ENCODE measurements at places on chromosomes 7 and 10.
A peak's percentile ranks its signal among the peaks of the same experiment; 100 is the strongest.

GRCh38 chr7:39406467-39406866, 159.7 kb upstream of the YAE1 start:
- no peak for DNase-seq

GRCh38 chr10:110429301-110429700, 68.4 kb upstream of the DUSP5 start:
- DNase-seq = peak; percentile 87

GRCh38 chr10:31458974-31459373, 140.0 kb downstream of the ZEB1 start:
- no peak for DNase-seq

- DNase-seq = no peak
Measured at GRCh38 chr7:85000735-85001350, 186.0 kb downstream of the SEMA3D start.

GRCh38 chr7:43647339-43647672, 64.4 kb downstream of the STK17A start:
- peak; percentile 52 for DNase-seq

- DNase-seq = no peak
Measured at GRCh38 chr10:4819707-4820106, 6.3 kb upstream of the AKR1E2 start.

DNA sequence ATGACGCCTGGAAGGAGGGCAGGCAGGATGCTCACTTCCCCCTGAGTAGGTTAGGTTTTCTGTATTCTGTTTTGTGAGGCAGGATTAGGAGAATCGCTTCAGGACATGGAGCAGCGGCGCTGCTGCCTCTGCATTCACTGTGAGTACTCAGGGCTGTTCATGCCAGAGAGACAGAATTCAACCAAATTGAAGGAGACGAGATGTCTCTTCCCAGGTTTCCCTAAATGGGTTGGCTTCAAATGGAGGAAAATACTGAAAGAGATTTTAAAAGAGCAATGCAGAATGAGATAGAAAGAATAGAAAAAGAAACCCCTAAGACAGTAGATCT, 21.9 kb upstream of the CNPY1 start:
- no peak for DNase-seq

DNA sequence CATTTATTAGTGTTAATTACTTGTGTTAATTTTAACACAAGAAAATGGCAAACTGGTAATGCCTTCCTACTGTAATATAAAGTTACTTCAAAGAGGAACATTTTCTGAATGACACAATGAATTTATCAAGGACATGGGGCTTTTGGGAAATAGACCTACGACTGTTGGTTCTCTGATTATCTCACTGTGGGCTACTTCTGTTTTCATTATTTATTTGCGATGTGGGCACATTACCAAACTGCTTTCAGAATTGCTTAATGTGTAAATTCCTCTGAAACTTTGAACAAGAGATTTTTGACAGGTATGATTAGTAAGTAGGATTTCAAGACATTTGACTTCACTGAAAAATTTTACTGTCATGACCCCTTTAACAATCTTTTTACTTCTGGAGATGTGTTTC, 535.6 kb downstream of the CNTNAP2 start:
- DNase-seq = no peak

DNA sequence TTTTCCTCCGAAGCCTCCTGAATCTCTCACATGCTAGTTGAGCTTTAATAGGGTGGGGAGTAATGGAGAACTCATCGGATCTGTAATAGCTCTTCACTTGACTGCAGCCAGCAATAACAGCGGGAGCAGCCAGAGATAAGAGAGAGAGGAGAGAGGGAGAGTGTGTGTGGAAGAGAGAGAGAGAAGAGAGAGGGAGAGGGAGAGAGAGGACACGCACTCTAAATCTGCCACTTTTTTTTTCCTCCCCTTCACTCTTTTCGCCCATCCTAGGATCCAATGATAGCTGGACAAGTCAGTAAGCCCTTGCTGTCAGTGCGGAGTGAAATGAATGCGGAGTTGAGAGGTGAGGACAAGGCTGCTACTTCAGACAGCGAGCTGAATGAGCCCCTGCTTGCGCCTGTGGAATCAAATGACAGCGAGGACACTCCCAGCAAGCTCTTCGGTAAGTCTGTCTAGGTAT, 107.9 kb downstream of the POU6F2 start:
- DNase-seq = peak; percentile 4

- DNase-seq = no peak
Measured at GRCh38 chr10:102785818-102786217, 42.1 kb downstream of the WBP1L start.

DNA sequence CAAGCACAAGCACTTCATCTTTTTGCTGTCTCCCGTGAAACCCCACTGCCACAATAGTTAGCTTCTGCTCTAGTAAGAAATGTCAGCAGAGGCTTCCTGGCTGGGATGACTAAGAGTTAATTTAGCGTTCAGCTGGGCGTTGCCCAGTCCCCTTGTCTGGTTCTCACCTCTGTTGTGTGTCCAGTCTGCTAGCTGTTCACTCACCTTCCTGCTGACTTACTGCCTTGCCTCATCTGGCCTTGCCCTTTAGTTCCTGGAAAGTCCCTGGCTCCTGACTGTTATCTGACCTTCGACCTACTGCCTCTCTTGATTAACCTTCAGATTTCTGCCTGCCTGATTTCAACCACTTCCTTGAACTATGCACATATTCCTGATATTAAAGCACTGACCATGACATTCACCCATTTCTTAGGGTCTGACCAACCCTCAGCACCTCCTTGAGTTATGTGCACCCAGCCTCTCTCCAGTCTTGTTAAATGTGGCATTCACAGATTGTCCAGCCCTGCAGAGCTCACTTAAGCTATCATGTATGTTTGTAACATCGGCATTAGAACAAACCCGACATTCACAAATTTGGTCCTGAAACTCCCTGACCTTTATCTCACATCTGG, 30.3 kb downstream of the C7orf33 start:
- no peak for DNase-seq

DNA sequence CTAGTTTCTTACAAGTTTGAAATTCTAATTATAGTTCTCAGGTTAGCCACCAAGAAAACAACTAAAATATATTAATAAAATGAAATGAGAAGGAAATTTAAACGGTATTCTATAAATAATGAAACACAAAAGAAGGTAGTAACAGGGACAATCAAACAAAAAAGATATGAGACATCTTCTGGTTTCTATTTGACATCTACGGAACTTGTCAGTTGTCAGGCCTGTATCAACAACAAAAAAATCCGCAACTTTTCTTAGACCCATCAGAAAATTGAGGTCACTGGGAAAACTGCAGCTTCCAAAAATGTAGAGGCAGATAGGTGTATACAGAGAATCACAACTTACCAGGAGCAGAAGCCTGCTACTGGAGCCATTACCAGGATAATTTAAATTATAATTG, 70.6 kb downstream of the ZPBP start:
- no peak for DNase-seq

DNA sequence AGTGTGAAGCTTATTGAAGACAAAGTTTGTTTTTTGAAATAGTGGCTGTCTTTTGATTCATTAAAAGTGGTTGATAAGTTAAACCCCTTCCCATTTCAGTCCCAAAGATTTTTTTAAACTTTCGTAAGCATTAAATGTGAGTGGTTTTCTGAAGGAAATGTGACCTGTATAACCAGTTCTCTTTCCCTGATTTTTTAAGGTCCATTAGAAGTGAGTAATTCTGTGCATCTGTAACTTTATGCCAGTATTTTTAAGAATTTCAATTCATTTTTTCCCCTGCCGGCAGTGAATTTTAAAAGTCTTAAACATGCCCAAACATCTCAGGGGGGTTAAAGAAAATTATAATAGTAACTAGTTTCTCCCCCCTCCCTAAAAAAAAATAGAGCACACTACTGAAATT, 254.6 kb upstream of the SP8 start:
- DNase-seq = no peak

GRCh38 chr7:140297192-140297591, 101.1 kb downstream of the SLC37A3 start:
- no peak for DNase-seq

GRCh38 chr10:125844751-125845221, 21.4 kb downstream of the BCCIP start:
- DNase-seq = no peak

DNA sequence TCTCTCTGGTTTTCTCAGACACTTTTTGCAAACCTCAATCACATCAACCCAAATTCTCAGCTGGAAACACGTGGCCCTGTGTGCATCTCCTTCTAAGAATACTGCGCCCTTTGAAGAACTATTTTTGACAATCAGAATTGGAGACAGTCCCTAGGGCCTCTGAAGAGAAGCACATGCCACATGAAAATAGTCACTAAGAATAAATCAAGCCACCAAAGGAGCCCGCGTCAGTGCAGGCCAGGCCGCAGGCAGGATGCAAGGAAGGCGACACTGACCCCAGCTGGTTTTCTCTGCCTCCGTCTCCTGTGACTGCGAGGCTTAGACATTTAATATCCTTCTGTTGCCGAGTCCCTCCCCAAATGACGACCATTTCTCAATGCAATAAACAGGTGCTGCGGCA, 88.0 kb upstream of the ADAM12 start:
- DNase-seq = no peak

GRCh38 chr10:15571575-15571974, 148.1 kb downstream of the ITGA8 start:
- peak; percentile 13 for DNase-seq

GRCh38 chr7:77648742-77649338, 47.4 kb upstream of the RSBN1L start:
- no peak for DNase-seq

- peak; percentile 66 for DNase-seq
Measured at GRCh38 chr7:5598769-5599371, 175.2 kb upstream of the TNRC18 start.

GRCh38 chr10:71479831-71480230, 83.1 kb downstream of the CDH23 start:
- DNase-seq = no peak

GRCh38 chr10:73791871-73792400, 6.5 kb downstream of the ZSWIM8 start:
- no peak for DNase-seq

GRCh38 chr7:138992052-138992531, 10.9 kb upstream of the KIAA1549 start:
- peak; percentile 96 for DNase-seq

- DNase-seq = no peak
Measured at GRCh38 chr10:7302930-7303557, 107.8 kb downstream of the SFMBT2 start.

GRCh38 chr7:86149024-86149665, 494.6 kb upstream of the GRM3 start:
- no peak for DNase-seq

DNA sequence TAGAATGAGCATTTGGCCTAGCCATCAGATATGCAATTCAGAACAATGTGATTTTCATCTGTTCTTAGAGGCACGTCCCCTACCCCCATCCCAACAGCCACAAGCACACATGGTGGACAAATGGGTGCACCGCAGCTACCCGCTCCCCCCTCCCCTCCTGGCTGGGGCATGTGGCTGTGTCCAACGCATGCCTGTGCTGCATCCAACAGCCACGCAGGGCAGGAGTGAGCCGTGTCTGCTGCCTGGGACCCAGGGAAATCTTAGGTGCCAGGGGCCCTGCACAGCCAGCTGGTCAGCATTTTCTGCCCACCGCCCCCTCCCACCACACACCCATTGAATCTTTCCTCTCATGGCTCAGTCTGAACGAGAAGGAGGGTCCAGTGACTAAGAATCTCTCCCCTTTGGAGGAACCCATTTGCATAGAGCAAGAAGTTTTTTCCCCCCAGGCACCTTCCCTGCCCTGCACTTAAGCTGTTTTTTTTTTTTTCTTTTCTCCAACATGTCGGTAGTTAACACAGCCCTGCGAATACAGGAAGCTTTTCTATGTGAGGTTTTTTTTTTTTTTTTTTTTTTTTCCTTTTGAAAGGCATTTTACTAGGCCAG, 138.9 kb downstream of the WDR11 start:
- DNase-seq = no peak

- DNase-seq = no peak
Measured at GRCh38 chr7:24297362-24297761, 13.4 kb downstream of the NPY start.

GRCh38 chr10:18449611-18450026, 201.8 kb downstream of the NSUN6 start:
- no peak for DNase-seq

DNA sequence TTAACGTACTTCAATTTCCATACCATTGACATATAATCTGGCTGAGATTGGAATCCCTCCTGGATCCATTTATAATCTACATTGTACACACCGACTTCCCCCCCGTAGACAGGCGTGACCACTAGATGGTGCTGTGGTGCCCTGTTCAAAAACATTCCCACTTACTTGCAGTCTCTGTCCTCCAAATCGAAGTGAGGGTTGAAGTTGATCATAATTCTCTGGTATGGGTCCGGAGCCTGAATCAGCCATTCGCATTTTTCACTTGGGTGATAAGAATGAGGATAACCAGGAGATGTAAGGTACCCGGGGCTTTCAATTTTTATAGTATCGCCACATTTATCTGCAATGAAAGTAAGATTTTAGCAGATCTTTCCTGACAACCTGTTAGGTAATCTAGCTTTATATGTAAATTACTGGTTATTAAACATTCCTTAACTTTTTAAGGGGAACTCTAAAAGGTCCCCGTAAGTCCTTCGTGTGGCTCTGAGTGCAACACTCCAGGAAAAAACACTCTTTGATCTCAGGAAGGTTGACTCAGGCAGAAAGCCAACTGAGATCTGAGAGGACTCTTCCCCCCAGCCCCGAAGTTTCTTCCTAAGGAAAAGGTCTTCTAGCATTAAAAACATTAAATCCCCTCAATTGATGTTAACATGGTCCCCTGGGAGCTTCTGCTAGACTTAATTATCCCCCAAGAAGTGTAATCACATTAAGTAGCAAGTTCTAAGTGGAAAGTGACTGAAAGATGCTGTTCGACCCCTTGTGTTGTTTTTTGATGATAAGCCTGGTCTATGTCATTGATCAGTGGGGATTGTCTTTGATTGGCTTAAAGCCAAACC, 3.7 kb downstream of the NRP1 start:
- peak; percentile 84 for DNase-seq

- no peak for DNase-seq
Measured at GRCh38 chr10:109946680-109947079, 23.4 kb upstream of the XPNPEP1 start.

DNA sequence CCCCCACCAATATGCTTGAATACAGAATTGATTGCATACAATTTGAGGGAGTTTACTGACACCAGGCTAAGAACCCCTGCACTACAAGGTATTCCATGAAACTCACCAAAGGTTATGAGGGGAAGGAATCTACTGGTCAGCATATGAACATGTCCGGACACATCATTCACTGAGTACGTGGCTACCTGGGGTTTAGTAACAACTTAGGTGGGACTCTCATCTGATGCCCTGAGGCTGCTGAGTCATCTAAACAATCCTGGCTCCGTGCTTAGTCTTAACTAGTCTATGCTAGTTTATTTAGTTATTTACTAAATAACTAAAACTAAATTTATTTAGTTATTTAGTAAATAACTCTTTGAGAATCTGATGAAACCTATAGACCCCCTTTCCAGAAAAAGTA, 11.3 kb downstream of the PI4K2A start:
- DNase-seq = no peak

GRCh38 chr7:107638594-107638993, 22.0 kb upstream of the SLC26A4 start:
- DNase-seq = no peak

DNA sequence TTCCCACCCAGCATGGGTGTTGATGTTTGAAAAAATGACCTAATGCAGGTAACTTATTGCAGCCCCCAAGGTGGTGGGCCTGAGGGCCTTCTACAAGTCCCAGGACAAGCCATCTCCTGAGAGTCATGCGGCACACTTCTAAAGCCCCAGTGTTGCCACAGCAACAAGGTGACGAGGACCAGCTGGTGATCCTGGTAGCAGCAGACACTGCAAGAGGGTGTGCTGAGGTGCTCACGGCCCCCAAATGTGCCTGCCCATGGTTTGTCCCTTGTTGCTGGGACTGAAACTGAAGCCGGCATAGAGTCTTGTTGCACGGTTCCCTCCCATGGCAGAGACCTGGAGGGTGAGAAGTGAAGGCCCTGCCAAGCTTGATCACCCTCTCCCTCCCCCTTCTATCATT, 333.2 kb upstream of the MGMT start:
- DNase-seq = no peak

Measured in LHCN-M2 (cell line).